ENCODE measurements at places on chromosomes 5 and 9.

DNA sequence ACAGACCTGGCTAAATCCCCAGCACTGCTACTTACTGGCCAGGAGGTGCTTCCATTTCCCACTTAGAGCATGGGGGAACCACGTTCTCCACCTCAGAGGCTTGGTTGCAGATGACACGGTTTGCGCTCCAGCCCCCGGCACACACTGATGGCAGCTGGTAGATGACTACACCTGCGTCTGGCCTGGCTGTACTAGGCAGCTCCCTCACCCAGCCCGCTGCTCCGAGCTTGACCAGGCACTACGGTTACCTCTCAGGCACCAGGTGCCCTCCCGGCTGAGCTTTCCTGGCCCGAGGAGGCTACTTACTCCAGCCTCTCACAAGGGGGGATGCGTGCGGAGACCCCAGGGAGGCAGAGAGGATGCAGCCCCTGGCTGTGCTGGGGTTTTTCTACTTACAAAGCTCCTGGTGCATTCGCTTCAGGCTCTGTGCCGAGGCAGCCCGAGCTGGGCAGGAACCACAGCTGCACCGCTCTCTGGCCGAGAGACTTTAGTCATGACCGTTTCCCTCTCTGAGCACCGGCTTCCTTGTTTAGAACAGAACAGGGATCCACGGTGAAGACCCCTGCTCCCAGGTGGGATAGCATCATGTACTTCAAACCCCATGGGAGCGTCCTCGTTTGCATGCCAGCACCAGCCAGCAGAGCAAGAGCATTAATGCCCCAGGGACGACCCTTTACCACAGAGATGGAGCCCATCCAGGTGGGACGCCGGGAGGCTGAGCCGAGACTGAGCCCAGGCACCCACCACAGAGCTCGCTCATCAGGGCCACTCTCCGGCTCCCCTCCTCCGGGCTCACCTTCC lies 7.6 kb upstream of the GBGT1 start:
- H3K36me3 ChIP-seq = no peaks in the 10 kb centered on the region
- H3K27me3 ChIP-seq = no peaks in the 10 kb centered on the region
- no peak for DNase-seq
- no peak overlapping the region for H3K27ac ChIP-seq
- no peaks in the 10 kb centered on the region for H3K4me1 ChIP-seq
- H3K4me3 ChIP-seq = no peak overlapping the region

- no peak for DNase-seq
- H3K27me3 ChIP-seq = peaks cover 21% of the 10 kb centered on the region
- H3K4me1 ChIP-seq = no peaks in the 10 kb centered on the region
- H3K36me3 ChIP-seq = no peaks in the 10 kb centered on the region
These were observed 814 bp downstream of the PLCXD3 start for GRCh38 chr5:41509399-41510175.

DNA sequence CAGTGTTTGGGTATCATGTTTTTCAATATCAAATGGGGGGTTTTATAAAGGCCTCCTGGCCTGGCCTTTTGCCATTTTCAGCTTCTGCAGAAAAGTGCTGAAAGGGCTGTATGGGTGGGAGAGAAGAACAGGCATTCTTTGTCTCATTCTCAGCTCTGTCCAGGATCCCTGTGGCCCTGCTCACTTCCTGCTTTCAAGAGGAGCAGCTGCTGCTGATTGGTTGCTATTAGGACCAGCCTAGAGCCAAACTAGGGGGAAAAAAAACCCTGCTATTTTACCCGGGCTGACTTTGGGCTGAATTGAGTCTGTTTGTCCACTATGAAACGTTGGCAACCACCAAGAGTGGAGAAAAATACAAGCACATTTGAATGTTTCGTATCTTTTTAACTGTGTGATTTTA lies 117.1 kb downstream of the CMYA5 start:
- H3K27me3 ChIP-seq = no peaks in the 10 kb centered on the region
- no peak overlapping the region for H3K4me3 ChIP-seq
- H3K36me3 ChIP-seq = no peaks in the 10 kb centered on the region
- no peak for DNase-seq
- H3K27ac ChIP-seq = no peak overlapping the region
- no peaks in the 10 kb centered on the region for H3K4me1 ChIP-seq

GRCh38 chr9:91037511-91038482 lies 236.2 kb downstream of the SYK start:
- DNase-seq = no peak
- H3K4me1 ChIP-seq = peaks cover 15% of the 10 kb centered on the region
- H3K36me3 ChIP-seq = no peaks in the 10 kb centered on the region
- H3K4me3 ChIP-seq = no peak overlapping the region
- no peak overlapping the region for H3K27ac ChIP-seq
- peaks cover 12% of the 10 kb centered on the region for H3K27me3 ChIP-seq

DNA sequence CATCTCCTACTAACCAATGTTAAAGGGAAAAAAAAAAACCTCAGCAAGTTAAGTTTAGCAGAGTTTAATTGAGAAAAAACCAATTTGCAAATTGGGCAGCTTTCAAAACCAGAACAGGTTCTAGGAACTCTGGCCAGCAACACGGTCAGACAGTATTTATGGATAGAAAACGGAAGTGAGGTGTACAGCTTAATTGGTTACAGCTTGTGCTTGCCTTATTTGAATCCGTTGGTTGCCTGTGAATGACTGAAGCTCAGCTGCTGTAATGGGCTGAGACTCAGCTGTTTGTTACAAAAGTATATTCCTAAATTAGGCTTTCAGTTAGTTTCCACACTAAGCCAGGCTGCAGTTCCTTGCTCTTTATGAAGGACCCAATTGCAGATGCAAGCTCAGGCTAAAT lies 217.0 kb downstream of the SREK1 start:
- no peak overlapping the region for H3K27ac ChIP-seq
- no peaks in the 10 kb centered on the region for H3K4me1 ChIP-seq
- H3K36me3 ChIP-seq = no peaks in the 10 kb centered on the region
- no peaks in the 10 kb centered on the region for H3K27me3 ChIP-seq
- H3K4me3 ChIP-seq = no peak overlapping the region

- H3K27ac ChIP-seq = no peak overlapping the region
- H3K4me3 ChIP-seq = no peak overlapping the region
- H3K36me3 ChIP-seq = no peaks in the 10 kb centered on the region
- H3K4me1 ChIP-seq = peaks cover 10% of the 10 kb centered on the region
These were observed 4.1 kb upstream of the ADGRV1 start for GRCh38 chr5:90554358-90555006.

- peaks cover 4% of the 10 kb centered on the region for H3K27me3 ChIP-seq
- no peaks in the 10 kb centered on the region for H3K4me1 ChIP-seq
- no peaks in the 10 kb centered on the region for H3K36me3 ChIP-seq
- no peak overlapping the region for H3K27ac ChIP-seq
- H3K4me3 ChIP-seq = no peak overlapping the region
These were observed 5.4 kb downstream of the GDA start for GRCh38 chr9:72154468-72155285.

DNA sequence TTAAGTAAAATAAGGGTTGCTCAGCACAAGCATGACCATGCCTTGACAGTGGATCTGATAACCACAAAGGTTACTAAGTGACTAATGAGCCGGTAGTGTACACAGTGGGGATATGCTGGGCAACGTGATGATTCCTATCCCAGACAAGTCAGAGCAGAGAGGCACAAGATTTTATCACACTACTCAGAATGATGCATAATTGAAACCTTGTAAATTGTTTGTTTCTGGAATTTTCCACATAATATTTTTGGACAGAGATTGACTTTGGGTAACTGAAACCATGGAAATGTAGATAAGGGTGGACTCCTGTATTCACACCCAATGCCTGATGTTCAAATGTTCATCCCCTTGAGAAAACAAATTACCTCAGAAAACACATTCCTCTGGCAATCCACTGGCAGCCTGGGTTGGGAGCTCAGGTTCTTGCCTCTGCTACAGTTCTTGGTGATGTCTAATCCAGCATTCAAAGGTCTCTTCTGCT lies 16.2 kb upstream of the ERAP1 start:
- DNase-seq = no peak
- H3K36me3 ChIP-seq = no peaks in the 10 kb centered on the region
- H3K27ac ChIP-seq = no peak overlapping the region
- no peaks in the 10 kb centered on the region for H3K27me3 ChIP-seq

GRCh38 chr5:69335341-69335935 lies 2.8 kb upstream of the CCDC125 start:
- no peaks in the 10 kb centered on the region for H3K36me3 ChIP-seq
- H3K27me3 ChIP-seq = no peaks in the 10 kb centered on the region
- H3K27ac ChIP-seq = no peak overlapping the region
- no peak overlapping the region for H3K4me3 ChIP-seq
- no peak for DNase-seq
- peaks cover 26% of the 10 kb centered on the region for H3K4me1 ChIP-seq

DNA sequence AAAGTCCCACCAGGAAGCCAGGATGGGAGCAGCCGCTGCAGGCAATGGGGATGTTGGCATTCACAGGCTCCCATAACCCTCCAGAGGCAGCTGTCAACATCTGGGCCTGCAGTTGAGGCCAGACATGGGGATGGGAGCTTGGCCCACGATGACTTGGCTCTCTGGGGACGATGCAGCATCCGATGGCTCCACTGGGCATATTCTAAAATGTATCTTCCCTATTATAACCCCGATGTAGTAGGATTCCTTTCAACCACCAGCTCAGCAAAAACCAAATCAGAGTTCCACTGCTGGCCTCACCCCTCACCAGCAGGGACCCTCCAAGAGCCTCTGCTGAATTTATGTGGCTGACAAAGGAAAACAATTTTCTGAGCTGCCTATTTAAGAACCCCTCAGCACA lies 7.1 kb downstream of the SPRY4 start:
- H3K27ac ChIP-seq = no peak overlapping the region
- DNase-seq = no peak
- no peak overlapping the region for H3K4me3 ChIP-seq
- H3K27me3 ChIP-seq = peaks cover 15% of the 10 kb centered on the region
- peaks cover 14% of the 10 kb centered on the region for H3K4me1 ChIP-seq

DNA sequence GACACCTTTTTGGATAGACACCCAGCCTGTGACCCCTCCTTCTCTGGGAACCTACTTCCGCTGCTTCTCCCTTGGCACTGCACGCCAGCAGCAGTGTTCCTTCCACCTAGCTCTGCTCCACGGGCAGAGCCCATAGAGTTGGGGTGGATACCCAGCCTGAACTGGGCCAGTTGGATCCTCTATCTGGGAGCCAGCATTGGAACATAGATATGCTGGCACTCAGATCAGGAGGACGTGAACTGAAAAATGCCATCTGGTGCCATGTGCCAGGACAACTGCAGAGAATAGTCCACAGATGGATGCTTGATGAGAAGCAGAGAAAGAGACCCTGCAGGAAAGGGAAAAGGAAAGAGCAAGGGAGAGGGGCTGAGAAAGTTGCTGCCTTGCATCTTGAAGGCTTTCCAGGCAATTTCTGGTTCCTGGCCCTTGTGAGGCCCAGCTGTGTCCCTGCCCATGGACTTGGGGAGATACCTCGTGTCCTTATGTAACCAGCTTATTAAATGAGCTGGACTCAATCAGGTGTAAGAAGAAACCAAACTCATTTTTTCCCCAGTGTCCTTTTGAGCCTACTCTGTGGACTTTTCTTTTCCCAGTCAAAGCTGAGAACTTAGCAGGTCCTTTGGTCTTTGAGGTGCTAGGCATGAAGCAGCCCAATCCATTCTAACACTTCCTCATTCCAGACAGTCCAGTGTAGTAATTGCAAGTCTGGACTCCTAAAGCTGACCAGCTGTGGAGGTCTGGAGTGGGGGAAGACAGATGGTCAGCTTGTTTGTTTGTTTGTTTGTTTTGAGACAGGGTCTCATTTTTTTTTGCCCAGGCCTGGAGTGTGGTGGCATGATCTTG lies 39.1 kb downstream of the ANGPTL2 start:
- DNase-seq = no peak
- no peak overlapping the region for H3K4me3 ChIP-seq
- no peaks in the 10 kb centered on the region for H3K27me3 ChIP-seq
- H3K36me3 ChIP-seq = no peaks in the 10 kb centered on the region
- H3K27ac ChIP-seq = no peak overlapping the region

DNA sequence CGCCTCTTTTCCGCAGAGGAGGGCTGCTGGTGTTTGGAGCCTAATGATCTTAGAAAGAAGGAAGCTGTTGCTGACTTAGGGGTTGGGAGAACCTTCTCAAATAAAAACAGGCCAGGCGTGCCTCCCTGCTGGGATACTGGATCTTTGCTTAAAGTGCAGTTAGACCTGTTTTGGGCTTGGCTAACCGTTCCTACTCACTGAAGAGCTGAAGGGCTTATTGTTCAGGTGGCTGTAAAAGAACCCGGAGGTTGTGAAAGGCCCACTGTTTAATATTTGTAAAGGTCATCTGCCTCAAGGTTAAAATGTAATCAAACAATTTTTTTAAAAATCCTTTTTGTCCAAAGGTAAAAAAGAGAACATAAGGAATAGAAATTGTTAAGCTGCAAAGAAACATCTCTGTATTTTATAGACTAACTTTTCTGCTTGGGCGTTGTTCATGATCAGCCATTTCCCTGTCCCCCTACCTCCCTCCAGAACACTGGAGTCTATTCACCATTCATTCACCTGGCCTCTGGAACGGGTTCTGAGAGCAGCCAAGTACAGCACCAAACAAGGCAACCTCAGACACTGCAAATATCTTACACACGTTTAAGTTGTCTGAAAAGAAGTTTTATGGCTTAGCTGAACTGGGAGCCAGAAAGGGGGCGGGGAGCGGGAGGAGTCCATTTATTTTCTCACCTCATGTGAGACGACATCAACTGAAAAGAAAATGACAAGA lies 18.6 kb upstream of the MTMR12 start:
- no peaks in the 10 kb centered on the region for H3K27me3 ChIP-seq
- no peak overlapping the region for H3K4me3 ChIP-seq
- H3K36me3 ChIP-seq = no peaks in the 10 kb centered on the region
- DNase-seq = no peak
- no peak overlapping the region for H3K27ac ChIP-seq

GRCh38 chr5:169112016-169112415 lies 188.9 kb downstream of the SLIT3 start:
- H3K27me3 ChIP-seq = peaks cover 3% of the 10 kb centered on the region
- H3K36me3 ChIP-seq = no peaks in the 10 kb centered on the region

DNA sequence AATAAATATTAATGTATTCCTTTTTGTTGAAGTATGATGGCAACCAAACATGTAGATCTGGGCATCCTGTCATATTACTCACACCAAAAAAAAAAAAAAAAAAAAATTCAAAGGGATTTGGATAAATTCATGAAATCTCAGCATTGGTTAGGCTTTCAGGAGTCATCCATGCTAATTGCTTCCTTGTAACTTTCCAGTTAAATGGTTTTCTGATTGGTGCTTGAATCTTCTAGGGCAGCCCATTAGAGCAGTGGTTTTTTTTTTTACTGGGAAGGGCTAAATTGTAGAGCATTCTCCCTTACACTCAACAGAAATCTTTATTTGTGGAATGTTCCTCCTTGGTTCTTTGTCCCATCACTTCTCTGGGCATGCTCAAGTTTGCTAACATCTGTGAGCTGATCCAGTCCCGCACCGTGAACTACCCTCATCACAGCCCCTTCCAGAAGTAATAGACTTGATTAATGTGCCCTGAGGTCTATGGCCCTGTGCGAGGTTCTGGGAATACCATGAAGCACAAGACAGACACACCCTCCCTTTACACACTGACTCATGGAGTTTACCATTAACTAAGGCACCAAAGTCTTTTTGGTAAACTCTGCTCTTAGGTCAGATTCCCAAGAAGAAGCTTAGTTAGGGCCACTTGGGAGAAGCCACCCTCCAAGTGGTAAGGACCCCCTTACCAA lies 56.0 kb downstream of the RGS3 start:
- no peaks in the 10 kb centered on the region for H3K27me3 ChIP-seq
- H3K36me3 ChIP-seq = peaks cover 4% of the 10 kb centered on the region
- H3K4me3 ChIP-seq = peak overlapping the region; percentile 64
- peak overlapping the region; percentile 67 for H3K27ac ChIP-seq
